ENCODE measurements at places on chromosomes 12 and 14.

DNA sequence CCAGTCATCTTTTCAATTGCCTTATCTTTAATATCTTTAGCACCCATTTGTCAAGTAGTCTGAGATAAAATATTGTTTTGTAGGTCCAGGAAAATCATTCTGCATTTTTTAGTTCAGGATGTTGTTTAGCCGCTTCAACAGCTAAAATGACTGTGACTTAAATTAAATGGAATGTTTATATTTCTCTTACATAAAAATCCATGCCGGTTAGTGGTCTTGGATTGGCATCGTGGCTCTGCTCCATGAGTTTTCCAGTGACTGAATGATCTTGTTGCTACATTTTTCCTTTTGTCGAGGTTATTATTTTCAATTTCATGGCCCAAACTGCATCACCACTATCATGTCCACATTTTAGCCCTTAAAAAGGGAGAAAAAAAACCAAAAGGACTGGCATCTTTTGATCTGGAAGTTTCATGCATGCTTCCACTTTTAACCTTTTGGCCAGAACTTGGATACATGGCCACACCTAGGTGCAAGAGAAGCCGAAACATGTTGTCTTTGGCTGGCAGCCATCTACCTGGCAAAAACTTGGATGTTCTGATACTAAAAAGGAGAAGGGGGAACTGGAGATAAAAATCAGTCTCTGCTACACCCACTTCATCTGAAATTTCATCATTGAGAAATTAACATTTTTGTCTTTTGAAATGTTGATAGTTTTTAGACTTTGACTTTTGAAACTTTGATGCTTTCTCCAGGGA is 142.4 kb downstream of the OTOGL start:
- no peak for DNase-seq

DNA sequence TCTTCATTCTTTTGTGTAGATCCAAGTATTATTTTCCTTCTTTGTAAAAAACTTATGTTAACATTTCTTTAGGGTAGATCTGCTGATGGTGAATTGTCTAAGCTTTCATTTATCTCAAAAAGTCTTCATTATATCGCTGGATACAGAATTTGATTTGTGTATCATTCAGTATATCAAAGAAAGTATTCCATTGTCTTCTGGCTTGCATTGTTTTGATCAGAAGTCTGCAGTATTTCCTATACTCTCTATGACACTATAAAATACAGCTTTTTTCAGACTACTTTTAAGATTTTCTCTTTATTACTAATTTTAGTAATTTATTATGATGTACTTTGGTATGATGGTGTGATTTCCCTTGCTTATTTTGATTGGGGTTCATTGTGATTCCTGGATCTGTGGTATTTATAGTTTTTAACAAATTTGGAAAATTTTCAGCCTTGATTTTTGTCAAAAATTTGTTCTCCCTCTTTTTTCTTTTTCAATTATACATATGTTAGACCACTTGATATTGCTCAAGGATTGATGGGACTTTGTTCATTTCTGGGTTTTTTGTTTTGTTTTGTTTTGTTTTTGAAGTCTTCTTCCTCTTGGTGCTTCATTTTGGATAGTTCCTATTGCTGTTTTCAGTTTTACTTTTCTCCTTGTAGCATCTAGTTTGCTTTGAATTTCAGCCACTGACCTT is 176.5 kb downstream of the ZFP36L1 start:
- DNase-seq: no peak

GRCh38 chr12:52390739-52391617 is 5.5 kb upstream of the KRT84 start:
- no peak for DNase-seq

GRCh38 chr12:92436856-92437255 is 265.9 kb upstream of the PLEKHG7 start:
- no peak for DNase-seq

DNA sequence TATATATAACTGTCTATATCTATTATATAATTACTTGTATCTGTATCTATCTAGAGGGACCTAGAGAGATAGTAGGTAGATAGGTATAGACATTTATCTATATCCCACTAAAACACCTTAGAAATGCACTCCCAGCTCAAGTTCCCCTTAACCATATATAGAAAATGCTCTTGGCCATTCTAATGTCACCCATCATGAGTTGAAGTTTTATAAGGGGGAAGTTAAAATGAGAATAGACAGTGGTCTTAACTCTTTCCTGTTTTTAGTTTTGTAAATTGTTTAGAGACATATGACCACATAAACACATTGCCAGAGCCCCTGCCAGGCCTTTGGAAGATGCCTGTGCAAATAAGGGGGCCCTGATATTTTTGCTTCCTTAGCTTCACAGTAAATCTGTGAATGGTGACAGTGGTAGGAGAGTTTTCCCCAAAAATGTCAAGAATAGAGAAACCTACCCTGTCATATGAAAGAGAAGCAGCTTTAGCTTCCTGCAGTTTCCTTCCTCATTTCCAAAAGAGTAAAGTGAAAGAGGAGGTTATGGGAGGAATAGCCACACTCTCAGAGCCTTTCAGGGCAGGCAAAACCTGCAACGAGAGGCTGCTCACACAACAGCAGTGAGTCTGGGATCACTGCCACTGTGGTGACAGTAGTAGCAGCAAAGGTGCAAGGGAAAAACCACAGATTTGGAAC is 45.5 kb downstream of the MGST1 start:
- DNase-seq: no peak

DNA sequence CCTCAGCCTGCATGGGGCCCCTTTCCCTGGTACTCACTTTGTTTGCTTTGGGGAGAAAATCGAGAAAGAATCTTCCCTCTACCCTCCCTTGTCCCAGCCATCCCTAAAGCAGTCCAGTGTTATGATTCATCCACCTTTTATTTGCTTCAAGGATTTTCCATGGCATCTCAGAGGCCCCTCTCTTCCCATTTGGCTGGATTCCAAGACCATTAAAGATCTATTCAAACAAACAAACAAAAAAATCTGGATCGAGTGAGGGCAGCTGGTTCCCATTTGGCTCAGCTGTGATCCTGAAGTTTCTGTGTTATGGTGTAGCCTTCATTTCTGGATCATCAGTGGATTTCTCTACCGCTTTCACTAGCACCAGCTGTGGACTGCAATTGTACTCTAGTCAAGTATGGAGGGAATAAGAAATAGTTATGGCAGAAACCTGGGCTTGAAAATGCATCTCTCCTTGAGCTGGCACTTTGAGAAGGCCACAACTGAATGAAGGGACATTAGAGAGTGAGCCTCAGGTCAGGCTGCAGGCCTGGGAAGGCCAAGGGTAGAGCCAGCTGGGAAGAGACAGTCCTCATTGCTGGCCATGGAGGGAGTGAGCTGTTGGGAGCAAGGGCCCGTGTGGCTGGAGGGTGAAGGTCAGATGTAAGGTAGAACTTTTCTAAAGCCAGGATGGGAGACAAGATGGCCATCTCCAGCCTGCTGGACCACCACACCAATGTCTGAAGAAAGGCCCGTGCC is 13.7 kb downstream of the KRT71 start:
- DNase-seq: no peak

DNA sequence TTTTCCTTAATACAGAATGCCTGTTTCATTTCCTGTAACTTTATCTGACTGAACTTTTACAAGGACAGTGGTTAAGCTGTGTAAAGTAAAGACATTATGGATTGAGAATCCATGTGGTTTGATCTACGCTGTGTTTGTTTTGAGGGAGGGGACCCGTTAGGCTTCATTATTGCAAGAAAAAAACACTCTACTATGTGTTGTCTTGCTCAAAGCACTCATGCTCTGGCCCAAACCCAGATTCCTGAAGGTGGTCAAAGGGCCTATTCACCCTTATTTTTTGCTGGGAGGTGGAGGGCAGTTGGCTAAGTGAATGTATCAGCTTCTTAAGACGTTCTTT is 11.9 kb downstream of the RNF10 start:
- no peak for DNase-seq

DNA sequence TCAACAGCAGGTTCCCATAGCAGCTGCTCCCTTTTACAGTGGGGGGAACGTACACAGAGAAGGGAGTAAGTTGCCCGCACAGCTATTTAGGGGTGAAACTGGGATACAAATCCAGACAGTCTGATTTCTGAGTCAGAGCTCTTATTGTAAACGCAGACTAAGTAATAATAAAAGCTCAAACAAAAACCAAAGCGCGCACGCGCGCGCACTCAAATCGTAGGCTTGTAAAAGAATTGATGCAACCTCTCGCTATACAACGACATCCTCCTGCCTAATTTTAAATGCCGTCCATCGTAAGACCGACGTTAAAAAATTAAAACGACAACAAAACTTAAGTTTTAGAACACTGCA is 747 bp upstream of the DACT1 start:
- no peak for DNase-seq

All from neuronal stem cell (in vitro differentiated cells).